ENCODE measurements at places on chromosomes 1 and 21.

DNA sequence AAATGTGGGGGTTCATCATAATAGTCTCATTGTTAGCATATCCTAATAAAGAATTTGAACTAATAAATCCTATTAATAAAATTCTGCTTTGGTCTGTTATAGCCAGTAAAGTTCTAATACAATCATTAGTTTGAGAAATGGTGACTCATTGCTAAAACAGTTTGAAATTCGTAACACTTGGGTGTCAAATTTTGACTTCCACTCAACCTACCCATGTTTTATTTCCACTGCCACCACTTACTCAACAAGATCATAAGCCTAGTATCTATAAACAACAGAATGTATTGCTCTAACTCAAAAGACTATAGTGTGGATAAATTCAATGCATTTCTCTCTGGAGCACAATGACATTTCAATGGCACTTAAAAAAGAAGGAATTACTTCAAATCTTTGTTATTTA is 29.1 kb downstream of the LGALS8 start:
- no peak for DNase-seq

- no peak for DNase-seq
These were observed 103.1 kb upstream of the CSF3R start for GRCh38 chr1:36585569-36586548.

- DNase-seq, result no peak
These were observed 718.3 kb upstream of the PTBP2 start for GRCh38 chr1:96002969-96003964.

- DNase-seq, result no peak
These were observed 250.5 kb upstream of the PKN2 start for GRCh38 chr1:88433556-88433955.

- no peak for DNase-seq
These were observed 125.3 kb upstream of the NGF start for GRCh38 chr1:115463347-115463746.

GRCh38 chr1:235326719-235327558 is 1.0 kb downstream of the ARID4B start:
- peak; percentile 31 for DNase-seq

GRCh38 chr1:57162607-57163261 is 196.9 kb upstream of the C8B start:
- DNase-seq, result no peak

DNA sequence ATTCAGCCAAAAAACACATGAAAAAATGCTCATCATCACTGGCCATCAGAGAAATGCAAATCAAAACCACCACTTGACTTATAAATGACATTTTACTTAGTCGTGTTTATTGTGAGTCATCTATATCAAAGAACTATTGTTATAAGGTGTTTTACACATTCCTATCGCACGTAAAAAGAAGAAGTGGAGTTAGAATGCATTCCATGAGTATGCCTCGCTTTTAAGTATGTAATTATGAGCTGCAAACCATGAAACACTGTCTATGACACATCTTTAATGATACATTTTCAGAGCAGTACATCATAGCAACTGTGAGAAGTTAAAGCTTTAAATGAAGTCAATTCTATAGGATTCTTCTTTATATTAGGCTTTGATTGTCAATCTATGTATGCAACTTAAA is 614.3 kb upstream of the ADAMTS5 start:
- DNase-seq, result no peak

GRCh38 chr21:17585875-17586450 is 26.7 kb downstream of the BTG3 start:
- DNase-seq, result peak; percentile 44

GRCh38 chr1:6419804-6420453 is at the start of gene HES2:
Gene HES2 (minus strand): TSS chr1:6419919. CDS start chr1:6419820, 99 bp downstream.
- no peak for DNase-seq

GRCh38 chr1:15515022-15515663 is 8.9 kb downstream of the CASP9 start:
- no peak for DNase-seq

DNA sequence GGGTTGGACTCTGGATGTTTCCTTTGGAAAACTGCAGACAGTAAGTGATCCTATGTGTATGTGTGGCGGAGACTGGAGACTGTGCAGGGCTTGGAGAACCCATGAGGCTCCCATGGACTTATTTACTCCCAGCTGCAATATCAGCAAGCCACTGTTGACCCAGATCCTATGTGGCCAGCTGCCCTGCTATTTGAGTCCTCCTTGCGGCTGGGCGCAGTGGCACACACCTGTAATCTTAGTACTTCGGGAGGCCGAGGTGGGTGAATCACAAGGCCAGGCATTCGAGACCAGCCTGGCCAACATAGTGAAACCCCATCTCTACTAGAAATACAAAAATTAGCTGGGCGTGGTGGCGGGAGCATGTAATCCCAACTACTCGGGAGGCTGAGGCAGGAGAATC is 83.5 kb downstream of the TLR5 start:
- no peak for DNase-seq

GRCh38 chr1:232974971-232975370 is 24.6 kb downstream of the NTPCR start:
- DNase-seq, result no peak

DNA sequence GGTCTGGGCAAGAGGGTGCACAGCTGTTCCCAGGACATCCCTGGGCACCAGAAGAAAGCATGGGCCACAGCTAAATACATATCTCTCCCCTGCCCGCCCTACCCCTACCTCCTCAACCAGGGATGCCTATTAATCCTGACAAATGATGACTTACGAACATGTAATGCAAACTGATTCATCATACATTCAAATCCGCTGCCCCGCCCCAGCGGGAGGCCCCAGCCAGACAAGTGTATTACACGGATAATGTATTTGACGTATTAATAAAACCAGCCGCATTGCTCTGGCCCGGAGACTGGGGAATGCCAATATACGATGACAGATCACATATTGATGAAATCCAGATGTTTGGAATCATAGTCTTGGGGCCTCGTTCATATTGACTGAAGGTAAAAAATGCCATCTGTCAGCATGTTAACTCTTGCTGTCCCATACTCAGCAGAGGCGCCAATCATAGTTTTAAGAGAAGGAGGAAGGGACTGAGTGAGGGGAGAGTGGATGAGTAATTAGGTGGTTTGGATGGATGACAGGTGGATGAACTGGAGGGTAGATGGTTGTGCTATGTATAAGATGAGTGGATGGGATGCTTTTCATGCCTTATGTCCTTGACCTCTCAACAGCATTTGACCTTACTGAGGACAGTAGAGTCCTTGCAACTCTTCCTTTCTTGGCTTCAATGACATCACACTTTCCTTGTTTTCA is 68.2 kb downstream of the TMEM53 start:
- no peak for DNase-seq

GRCh38 chr1:71285529-71285928 is 204.7 kb upstream of the ZRANB2 start:
- no peak for DNase-seq

DNA sequence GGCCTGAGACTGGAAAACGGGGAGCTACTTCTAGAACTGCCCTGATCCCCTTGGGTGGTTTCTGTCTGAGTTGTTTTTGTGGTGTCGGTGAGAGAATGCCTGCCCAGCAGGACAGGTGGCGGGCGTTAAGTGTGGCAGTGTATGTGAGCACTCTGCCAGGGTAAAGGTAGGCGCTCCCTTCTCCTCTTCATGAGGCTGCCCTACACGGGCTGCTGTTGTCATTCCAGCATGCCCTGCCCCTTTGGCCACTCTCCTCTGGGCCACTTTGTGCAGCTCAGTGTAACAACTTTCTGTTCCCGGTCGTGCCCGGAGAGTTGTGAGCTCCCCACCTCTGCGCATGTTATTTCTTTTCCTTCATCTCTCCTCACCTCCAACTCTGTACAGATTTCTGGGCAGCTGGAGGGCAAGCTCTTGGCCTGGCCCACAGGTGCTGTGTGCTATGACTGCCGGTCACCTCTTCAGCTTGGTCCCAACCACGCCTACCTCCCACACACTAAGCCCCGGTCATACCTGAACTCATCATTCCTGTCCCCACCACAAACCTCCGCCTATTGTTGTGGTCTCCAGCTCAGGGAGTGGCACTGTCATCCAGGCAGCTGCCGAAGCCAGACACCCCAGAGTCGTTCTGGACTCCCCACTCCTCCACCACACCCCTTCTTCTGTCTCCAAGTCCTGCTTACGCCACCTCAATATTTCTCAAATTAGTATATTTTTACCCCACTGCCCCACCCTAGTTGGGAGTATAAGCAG is 69.0 kb downstream of the GADD45A start:
- no peak for DNase-seq

DNA sequence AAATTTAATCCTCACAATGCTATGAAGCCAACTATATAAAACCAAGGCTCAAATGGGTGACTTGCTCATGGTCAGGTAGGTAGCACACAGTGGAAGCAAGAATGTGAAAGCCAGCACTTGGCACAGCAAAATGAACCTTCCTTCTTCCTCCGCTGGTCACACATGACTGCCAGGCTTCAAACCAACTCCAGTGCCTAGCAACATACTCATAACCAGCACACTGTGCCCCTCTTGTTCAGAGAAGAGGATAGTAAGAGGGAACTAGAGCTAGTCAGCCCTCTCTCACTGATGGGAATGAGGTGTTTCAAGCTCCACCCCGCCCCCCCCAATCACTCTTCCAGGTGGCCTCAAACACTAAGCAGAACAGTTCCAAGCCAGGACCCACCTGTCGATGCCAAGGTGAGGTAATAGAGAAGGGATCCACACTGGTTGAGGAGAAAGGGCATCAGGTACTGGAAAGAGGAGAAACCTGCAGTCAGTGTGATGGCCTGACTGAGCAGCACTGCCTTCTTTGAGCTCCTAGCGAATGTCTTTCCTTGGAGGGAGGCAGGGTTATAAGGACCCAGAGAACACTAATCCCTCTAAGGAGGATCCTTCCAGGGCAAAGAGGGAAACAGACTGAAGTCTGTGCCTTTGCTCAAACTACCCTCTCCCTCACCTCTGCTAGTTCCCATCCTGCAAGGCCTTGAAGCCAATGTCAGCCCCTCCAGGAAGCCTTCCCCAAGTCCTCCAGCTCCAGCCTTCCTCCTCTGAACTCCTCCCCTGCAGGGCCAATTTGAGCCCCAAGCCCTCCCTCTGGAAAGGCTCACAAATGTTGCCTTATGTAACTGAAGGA is 1.2 kb downstream of the TMEM234 start:
- no peak for DNase-seq

GRCh38 chr1:211688421-211688820 is 13.0 kb upstream of the NEK2 start:
- DNase-seq, result no peak

DNA sequence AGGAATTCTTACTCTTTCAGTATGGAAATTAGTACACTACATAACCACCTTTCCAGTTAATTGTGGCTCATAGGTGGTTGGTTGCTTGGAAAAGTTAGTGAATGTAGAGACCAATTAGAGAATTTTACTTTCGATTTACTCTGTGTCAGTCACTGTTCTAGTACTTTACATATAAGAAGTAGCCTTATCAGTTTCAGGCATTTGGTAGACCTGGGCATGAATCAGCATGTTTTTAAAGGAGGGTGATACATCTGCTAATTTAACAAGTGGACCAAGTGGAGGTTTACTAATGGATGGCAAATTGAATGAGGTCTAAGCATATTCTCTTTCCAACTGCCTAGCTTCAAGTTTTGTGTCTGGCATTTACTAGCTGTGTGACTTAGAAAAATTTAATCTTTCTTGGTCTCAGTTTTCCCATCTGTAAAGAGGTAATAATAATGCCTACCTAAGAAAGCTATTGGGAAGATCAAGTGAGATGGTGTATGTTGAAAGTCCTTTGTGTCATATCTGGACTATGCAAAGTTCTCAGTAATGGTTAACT is 1158.6 kb downstream of the PLA2G4A start:
- no peak for DNase-seq

DNA sequence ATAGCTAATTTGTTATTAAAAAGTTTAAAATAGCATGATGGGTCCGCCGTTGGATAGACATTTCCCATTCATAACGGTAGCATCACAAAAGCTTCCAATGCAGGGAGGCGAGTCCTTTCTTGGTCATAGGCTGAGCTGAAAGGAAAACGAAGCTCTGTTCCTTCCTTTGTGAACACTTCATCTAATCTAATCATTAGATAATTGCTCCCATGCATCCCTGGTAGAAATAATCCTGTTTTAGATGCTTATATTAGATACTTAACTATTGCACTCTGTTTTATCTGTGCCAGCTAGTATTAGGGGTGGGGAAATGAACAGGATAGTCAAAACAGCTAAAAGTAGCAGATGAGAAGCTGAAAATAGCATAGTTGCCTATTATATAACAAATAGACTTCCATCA is 215.0 kb downstream of the SLC35F3 start:
- no peak for DNase-seq

DNA sequence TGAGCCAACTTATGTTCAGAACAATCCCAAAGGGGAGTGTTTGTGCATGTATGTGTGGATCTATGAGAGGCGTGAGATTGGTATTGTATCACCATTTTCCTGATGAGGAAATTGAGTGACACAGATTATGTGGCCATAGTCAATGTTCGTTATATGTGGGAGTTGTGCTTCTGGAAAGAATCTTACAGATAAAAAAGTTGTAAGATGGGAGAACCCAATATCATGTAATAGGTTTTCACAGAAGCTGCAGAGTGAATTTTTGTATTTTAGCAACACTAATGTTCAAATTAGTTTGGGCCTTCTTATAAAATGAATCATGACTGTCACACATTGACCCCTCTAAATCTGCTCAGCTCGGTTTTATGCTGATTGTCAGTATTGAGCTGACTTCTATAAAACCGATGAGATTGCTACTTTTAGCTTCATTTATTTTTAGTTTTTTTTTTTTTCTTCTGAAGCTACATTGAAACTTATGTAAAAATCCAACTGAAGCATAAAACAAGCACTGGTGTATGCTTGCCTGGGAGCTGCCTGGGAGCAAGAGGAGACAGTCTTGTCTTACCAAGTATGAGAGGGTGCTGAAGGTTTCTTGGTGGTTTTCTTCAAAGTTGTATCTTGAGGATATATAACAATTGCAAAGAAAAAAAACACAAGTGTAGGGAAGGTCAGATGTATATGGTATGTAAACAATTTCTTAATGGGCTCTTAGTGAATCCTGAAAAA is 4.1 kb downstream of the RWDD3 start:
- DNase-seq, result no peak

DNA sequence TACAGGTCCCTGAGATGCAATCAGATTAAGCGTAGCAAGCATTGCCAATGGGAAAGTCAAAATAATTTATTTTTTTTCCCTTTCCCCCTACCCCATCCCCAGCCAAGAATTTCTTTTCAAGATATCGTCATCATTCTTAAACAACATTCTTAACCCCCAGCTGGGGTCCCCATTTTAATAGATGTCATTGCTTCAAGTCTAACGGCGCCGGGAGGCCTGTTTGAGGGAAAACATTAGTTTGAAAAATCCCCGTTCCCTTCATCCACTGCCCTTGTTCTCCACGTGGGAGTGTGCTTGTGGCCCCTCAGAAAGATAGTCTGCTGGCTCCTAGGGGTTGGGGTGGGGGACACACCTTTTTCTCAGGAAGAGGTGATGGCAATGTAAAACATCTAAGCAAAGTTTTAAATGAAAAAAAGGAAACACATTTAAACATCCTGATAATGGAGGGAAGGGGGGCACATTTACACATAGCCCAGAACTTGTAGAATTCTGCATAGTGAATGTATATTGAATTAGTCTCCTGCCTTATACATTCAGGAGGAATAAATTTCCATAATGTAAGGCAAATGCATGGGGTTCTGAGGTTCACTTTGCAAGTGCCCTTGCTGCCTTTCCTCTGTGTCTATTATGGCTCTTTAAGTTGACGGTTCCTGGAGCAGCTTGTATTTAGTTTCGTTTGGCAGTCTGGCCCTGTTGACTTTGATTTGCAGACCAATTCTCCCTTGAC is 6.8 kb downstream of the TRNP1 start:
- no peak for DNase-seq

GRCh38 chr1:231443363-231443762 is 21.3 kb upstream of the EGLN1 start:
- DNase-seq, result no peak
